ENCODE measurements at places on chromosomes 12 and 14. TPM values are rescaled to one million over a fixed set of nuclear protein-coding genes. Genes with fewer than 3 reads are reported as not detected.

MORN3 gene
- total RNA-seq: 0.33 TPM

MLXIP gene
- 32.3 TPM for total RNA-seq

CCDC196 gene
- total RNA-seq: not detected

SDR9C7 gene
- total RNA-seq: not detected

CABP1 gene
- 0.22 TPM for total RNA-seq

WSB2 gene
- 64.0 TPM for total RNA-seq

IL25 gene
- total RNA-seq: not detected

PTCSC3 gene
- total RNA-seq: not detected

BCDIN3D gene
- 4.6 TPM for total RNA-seq

KCNC2 gene
- total RNA-seq: not detected

GLIPR1L2 gene
- total RNA-seq: not detected
